ENCODE measurements at places on chromosomes 1 and 21.

DNA sequence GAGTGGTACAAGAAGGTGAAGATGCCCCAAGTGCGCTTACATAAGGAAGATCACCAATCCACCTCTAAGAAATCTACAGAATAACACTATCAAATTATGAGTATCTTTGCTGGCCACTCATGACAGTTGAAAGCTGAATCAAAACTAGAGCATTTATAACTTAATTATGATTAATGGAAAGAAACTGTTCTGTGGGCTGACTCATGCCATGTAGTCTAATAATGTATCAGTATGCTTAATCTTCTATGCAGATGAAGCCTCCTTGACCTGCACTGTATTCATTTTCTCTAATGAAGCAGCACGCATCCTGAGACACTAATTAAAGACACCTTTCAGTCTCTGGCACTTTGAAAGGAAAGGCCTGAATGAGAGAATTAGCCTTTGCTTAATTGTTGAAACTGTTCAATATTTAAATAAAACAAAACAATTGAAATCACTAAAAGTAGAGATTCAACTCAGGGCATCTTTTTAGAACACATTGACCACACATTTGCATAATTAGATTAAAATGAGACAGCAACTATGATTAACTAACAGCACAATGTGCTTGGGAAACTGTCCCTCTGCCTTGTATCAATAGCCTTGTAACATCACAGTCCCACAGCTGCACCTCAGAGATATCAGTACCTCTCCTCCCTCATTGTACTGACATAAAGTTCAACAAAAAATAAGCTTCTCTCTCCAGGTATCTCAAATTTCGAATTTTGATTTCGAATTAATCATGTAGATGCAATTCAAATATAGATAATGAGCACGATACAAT, 105.6 kb downstream of the NTPCR start:
- no peak for DNase-seq

GRCh38 chr1:64505232-64505943, 35.5 kb downstream of the CACHD1 start:
- no peak for DNase-seq

DNA sequence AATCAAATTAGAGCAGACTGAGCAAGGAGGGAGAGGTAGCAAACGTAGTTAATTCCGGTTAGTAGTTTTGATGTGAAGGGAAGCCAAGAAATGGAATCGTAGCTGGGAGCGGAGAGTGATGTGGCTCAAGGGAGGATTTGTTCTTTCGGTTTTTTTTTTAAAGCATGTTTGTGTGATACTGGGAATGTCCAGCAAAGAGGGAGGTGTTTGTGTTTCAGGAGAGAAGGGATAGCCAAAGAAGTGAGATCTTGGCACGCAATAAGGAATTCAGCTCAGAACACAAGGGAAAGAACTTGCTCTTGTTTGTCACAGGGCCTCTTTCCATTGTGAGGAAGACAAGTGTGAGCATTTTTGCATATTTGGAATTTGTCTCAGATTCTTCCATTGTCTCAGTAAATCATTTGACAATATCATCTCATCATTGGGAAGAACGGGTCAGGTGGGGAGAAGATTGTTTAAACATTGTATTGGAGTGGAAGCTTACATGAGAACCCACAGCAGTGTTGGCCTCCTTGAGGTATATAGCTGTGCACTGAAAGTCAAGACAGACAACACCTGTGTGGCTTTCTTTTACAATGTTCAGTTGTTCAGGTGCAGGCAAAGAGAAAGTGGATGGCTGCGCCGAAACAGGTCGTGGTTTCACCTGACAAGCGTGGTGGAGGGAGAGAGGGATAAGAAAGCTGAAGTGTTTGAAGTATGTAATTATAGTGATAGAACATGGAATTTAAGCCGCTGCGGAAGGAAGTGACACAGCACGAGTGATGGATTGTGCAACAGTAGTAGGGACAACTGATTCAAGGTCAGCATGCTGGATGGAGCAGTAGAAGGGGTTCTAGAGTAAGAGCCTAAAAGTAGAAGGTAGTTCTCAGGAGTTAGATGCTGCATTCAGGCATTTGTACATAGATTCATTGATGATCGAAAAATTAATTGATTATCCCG, 25.4 kb downstream of the FMN2 start:
- no peak for DNase-seq

DNA sequence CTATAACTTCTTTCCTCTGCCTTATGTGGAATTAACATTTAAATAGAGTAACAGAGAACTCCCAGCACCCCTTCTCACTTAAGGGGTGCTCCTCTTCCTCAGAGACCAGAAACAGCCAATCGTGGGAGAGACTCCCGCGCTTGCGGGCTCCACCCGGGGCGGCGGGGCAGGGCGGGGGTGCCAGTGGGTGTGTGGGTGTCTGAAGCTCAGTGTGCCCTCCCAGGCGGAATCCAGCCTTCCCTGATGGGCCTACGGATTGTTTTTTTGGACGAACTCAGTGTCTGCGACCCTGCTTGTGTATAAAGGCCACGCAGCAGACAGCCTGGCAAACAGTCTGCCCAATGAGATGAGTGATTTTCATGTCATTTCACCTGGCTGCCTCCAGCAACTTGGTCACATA, 6.2 kb downstream of the RCC2 start:
- no peak for DNase-seq

GRCh38 chr1:24018611-24019580, 38.8 kb upstream of the SRSF10 start:
- DNase-seq: peak; percentile 88

DNA sequence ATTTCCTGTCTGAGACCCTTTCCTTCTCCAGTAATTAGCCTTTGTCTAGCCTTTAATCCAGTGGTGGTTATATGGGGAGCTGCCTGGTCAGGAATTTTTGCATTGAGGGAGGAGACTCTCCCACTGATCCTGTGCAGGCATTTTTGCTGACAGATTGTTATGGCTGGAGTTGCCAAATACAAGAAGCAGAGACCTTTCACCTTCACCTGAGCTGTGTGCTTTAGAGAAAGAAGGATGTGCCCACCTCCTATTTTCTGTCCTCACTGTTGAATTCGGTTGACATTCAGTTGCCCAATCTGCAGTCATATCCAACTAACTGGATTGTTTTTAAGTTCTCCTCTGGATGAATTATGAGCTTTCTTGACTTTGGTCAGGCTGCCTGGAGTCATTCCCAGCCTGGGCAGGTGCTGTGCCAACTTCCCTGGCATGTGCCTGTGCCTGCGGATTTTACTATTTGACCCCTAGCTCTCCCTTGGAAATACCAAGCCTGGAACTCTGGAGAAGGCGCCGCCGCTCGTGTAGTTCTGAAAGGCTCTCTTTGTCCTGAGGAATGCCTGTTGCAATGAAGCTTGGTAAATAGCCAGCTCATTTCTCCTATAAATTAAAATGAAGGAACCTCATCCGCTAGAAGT, 143.9 kb downstream of the NOS1AP start:
- no peak for DNase-seq
